ENCODE measurements at places on chromosomes 2 and 18.

- no peak for DNase-seq
Measured at GRCh38 chr2:191931329-191931728, 84.4 kb upstream of the CAVIN2 start.

DNA sequence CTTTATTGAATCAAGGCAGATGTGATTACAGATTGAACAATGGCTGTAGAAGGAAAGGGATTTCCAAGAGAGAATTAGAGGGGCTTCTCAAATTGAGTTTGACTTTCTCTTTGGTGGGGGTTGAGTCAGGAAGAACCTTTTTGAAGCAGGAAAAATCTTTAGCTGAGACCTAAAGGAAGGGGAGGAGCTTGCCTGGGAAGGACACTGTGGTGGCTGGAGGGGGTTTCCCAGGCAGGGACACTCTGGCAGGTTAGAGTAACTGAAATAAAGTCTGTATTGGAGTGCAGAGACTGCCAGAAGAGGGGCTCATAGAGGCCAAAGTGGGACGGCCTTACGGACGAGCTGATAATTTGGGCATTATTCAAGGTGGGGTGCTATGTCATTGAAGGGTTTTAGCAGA, 69.3 kb downstream of the NEDD4L start:
- DNase-seq = no peak

GRCh38 chr2:64853894-64854293, 135.3 kb upstream of the SLC1A4 start:
- DNase-seq = no peak

DNA sequence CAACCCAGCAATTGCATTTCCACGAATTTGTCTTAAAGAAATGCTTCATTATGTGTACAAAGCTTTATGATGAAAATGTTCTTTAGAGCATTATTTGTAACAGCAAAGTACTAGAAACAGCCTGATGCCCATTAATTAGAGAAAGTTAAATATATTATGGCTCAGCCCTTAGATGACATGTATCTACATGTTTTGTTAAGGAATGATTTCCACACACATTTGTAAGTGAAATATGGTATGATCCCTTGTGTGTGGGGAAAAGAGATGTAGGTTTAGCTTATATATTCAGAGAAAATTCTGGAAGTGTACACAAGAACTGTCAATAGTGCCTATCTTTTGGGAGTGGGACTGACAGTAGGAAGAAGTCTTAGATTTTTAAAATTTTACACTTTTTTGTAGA, 3.8 kb upstream of the PTPN4 start:
- DNase-seq = no peak

GRCh38 chr2:176004934-176005333, 2.9 kb upstream of the LNPK start:
- no peak for DNase-seq

DNA sequence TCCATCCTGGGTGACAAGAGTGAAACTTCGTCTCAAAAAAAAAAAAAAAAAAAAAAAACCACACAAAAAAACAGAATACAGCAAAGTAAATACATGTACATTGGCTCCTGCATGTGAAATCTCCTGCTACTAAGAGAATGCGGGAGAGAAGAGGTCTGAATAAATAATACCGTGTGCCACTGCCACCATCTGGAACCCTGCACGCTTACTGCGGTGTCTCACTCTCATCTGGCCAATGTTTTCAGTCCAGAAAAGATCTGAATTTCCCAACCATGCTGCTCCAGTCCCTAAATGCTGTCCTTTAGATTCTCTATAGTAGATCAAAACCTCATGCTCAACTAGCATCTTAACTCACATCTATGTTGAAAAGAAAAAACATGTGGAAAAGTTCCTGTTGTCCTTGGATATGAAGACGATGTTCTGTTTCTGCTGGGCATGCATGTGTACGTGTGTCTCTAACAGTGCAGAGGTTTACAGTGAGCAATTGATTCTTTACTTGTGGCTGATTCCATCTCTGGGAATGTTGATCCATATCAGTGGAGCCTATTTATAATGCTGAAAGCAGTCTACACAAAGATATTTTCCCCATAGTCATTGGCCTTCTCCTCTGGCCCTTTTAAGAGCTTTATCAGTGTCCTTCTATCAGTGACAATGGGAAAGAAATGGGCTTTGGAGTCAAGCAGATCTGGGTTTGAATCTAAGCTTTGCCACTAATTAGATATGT, 11.9 kb downstream of the STON1 start:
- no peak for DNase-seq

GRCh38 chr2:23664066-23664788, 262.7 kb downstream of the ATAD2B start:
- DNase-seq = no peak

- DNase-seq = no peak
Measured at GRCh38 chr2:196492946-196493345, 146.6 kb upstream of the CCDC150 start.

GRCh38 chr2:84959095-84959565, 11.8 kb upstream of the KCMF1 start:
- DNase-seq = no peak

DNA sequence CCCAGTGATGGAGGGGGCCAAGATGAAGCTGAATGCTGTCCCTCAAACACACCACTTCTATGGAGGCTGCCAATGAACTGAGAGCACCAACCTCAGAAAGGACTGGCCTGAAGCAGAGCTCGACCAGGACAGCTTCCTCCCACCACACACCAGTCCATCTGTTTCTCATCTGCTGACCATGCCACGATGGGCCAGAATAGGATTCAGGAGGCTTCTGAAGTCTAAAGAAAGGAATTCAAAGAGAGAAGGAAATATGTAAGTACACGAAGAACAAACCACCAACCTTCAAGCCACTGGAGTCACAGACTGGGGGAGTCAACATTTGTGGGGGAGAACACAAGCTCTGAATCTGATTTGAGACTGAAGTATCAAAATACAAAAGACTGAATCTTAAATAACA, 157.6 kb upstream of the CCDC68 start:
- DNase-seq = no peak

DNA sequence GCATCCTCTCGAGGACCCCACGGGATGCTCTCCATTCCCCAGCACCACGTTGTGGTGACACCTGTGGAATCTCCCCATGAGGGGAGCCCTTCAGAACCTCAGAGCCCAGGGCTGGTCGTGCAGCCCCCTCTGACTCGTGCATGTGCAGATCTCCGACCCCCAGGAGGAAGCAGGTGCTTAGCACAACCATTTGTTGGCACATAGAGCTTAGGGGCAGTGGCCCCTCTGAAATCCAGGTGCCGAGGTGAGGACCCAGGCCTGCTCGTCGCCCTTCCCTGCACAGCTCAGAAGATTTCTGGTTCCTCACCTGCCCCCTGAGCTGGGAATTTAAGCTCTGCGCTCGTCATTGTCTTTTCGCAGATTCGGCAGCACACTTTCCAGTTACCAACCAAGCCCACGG, 1.3 kb upstream of the OTOS start:
- DNase-seq = no peak
